ENCODE measurements at places on chromosomes 11 and 22.

GRCh38 chr11:57482782-57483561 lies 22.6 kb downstream of the RTN4RL2 start:
- DNase-seq: no peak

DNA sequence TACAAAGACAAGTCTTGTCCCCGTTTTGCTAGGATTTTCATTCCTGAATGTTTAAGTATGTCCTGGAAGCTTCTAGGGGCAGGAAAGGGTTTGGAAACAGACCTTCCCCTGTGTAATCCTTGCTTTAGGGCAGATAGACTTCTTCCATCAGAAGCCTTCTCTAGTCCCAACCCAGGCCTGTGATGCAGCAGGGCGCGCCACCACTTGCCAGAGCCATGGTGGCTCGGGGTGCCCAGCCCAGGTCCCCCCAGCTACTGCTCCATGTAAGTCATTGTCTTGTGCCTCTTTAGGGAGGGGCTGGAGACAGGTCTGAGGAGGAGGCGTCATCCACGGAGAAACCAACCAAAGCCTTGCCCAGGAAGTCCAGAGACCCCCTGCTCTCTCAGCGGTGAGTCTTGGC lies 4.3 kb downstream of the NOL12 start:
- no peak for DNase-seq

DNA sequence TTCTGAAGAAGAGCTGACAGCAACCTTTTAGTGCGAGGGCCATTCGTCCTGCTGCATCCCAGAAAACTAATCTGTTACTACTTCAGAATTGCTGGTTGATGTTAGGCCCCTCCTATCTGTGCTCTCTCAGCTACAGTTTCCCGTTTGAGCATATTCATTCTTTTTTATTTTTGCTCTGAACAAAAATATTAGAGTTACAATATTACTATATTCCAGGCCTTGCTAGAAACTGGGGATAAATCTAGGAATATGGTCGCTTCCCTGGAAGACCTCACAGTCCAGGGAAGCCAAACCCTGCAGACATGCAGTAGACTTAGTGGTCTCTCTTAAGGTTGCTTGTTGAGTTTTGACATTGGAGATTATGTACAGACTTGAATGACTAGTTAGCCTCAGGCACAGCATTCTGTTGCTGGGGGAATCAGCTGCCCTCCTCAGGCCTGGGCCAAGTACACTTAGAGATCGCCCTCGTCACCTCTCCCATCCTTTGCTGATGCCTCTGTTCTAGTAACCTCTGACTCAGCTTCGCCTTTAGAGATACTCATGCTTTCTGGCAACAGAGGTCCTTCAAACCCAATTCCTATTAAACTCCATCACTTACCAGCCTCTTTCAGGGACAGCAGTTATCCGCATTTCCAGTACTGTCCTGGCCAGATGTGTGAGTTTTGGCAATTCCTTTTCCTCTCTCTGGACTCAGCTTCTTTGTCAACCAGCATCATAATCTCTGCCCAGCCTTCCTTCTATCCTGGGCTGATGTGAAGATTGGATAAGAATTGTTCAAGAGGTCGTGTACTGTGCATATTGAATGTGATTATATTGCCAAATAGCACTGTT lies 698 bp upstream of the ANAPC15 start:
- DNase-seq: no peak

- DNase-seq: no peak
Measured at GRCh38 chr11:3913921-3914320, 58.5 kb downstream of the STIM1 start.

GRCh38 chr11:101996111-101996510 lies 51.1 kb upstream of the CFAP300 start:
- DNase-seq: no peak

- DNase-seq: no peak
Measured at GRCh38 chr11:117931971-117932370, 2.8 kb upstream of the TMPRSS13 start.

- DNase-seq: no peak
Measured at GRCh38 chr11:12150831-12151382, 40.5 kb downstream of the MICAL2 start.

DNA sequence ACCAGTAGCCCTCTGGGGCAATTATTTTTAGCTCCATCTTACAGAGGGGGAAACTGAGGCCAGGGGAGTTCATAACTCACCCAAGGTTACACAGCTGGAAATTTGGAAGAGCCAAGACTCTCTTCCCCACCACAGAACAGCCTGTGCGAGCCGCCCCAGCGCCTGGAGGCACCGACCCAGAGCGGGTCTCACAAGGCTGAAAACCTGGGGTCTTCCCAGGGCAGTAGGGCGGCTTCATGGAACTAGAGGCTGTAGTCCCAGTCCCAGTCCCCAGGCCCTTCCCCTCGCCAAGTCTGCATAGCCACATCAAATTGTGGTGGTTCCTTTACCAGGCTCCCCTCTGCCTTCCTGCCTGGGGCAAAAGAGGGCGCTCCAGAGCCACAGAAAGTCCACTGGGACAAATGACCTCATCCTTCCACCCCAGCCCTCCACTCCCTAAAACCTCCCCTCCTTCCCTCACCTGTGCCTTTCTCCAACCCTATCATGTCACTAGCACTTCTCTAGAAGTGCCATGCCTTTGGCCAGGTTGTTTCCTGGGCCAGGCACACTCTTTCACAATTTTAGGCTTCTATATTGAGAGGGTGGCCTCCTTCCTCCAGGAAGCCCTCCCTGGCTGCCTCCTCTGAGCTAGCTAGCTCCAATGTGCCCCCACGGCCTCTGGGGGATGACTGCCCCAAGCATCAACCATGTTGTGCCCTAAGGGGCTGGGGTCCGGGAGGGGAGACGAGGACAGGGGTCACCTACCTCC lies 15.2 kb upstream of the CDC42EP1 start:
- DNase-seq: peak; percentile 30

DNA sequence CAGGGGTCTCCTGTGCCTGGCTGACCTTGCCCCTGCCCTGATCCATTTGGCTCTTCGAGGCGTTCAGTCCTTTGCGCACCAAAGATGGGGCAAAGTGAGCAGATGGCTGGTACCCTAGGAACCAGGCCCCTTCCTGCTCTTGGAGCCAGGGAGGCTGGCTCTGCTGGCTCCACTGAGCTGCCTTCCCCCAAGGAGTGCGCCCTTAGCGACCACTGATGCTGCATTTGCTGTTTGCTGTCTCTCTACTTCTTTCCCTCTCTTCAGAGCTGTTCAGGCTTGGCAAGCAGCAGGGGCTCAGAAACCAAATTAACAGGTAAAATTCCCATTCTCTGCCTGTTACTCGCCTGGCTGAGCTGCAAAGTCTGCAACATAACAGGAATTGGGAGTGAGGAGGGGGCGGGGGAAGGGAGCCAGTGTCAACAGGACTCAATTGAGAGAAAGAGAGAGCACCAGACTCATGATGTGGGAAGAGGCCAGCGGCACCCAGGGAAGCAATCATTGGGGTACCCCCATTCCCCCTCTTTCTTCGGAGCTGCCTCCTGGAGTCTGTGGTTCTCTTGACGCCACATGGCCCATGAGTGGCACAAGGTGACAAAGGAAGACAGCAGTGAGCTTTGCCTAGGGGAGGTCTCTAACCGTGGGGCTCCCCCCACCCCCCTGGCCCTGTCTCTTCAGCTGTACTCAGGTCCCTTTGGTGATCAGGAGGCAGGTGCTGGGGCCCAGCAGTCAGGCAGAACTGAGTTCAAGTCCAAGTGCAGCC lies 102.3 kb downstream of the TP53I11 start:
- no peak for DNase-seq

GRCh38 chr22:37639070-37639760 lies at the start of gene SH3BP1:
TSS of gene SH3BP1 (plus strand) at chr22:37639669. CDS start at chr22:37639788, 119 bp downstream.
- DNase-seq: peak; percentile 23

DNA sequence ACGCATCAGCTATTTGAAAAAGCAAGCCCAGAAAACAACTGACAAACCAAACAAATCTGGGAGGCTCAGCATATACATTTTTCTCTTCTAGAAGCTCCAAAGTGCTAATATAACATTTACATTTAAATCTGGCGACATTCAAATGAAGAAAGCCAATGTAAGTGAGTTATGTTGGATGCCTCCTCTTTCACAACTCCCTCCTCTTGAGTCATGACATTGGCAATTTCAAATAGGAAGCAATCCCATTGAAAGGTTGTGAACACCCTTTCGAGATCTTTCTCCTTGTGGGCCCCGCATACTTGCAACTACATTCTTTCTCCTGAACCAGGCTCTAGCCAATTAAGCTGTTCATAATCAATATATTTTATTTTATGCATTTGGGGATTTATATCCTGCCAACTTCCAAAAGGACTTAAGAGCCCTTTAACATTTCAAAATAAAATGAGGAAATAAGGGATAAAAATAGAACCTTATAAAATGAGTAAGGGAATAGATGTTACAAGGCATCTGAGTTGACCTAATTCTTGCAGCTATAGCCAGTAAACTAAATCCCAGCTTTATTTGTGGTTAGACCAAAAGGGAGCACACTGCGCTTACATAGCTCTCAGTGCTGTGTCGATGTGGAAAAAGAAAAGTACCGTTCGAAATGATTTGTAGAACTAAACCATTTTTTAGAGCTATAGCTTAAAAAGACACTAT lies 129.5 kb upstream of the SESN3 start:
- DNase-seq: no peak

- DNase-seq: no peak
Measured at GRCh38 chr11:78161962-78162371, 22.5 kb upstream of the ALG8 start.

DNA sequence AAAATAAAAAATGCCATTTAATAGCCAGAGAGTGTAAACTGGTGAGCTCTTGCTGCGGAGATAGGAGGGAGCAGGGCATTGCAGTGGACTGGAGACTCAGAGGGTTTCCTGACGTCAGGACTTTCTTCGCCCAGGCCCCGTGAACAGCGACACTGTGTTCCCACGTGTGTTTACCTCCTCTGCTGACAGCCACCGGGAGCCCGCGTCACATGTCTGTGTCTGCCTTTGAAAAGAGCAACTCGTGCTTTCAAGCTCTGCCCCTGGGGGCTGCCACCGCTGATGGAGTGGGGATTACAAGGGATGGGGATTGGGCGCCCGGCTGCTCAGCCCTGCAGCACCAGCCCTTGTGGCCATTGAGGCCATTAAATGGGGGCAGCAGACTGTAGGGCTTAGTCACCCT lies 3.3 kb downstream of the TANGO2 start:
- no peak for DNase-seq

- DNase-seq: no peak
Measured at GRCh38 chr11:117444711-117445658, 117.3 kb downstream of the CEP164 start.

DNA sequence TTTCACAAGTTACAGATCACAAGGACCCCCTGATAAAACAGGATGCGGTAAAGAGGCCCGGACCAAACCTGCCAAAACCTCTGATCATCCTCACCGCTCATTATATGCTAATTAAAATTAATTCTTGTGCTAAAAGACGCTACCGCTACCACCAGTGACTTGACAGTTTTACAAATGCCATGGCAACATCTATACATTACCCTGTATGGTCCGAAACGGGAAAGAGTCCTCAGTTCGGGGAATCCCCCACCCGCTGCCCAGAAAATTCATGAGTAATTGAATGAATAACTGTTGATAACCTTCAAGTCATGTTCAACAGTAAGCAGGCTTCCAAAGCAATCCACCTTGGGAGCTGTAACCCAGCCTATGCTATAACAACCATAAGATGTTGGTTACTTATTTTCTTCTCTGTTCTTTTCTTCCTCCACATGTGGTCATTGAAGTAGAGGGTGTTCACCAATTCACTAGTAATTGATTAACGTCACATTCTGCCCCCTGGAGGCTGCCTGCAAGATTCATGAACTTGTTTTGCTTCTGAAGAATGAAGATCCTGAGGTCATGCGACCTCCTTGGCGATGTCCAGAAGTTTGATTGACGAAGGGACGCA lies 20.6 kb downstream of the APOBEC3H start:
- DNase-seq: peak; percentile 33

DNA sequence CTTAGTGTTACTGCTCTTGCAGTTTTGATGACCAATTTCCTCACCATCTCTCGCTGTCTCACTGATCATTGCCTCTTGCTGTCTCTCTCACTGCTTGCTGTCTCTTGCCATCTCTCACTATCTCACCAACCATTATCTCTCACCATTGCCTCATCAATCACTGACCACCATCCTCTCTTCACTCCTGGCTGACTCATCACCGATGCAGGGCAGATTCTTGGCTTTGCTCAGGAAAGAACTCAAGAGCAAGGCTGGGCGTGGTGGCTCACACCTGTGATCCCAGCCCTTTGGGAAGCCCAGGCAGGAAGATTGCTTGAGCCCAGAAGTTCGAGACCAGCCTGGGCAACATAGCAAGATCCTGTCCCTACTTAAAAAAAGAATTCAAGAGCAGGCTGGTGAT lies 66.3 kb upstream of the SYN3 start:
- DNase-seq: no peak

GRCh38 chr11:128180441-128181087 lies 406.8 kb downstream of the ETS1 start:
- no peak for DNase-seq

DNA sequence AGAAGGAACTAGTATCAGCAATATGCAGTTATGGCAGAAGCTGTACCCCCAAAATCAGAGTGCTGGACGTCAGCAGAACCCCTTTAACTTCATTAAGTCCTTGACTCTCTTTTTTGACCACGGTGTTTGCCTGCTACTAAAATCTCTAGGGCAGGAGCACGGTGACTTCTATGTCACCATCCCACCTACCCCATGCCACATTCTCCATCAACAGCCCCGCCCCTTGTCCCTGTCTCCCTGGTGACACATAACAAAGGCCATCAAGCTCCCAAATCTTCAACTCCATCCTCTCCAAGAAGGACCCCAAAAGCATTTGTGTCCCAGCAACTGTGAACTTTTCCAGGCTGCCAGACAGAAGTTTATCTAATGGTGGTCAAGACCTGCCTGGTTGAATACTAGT lies 894 bp downstream of the ADA2 start:
- no peak for DNase-seq

DNA sequence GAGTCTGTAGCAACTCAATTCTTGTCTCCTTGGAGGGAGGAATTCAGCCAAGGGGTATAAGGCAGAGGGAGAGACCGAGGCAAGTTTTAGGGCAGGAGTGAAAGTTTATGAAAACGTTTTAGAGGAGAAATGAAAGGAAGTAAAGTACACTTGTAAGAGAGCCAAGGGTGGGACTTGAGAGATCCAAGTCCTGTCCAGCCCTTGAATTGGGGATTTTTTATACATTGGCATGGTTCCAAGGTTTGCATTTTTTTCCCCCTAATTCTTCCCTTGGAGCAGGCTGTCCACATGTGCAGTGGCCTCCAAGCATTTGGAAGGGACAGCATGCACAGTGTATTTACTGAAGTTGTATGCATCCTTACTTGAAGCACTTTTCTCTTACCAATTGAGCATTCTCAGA lies 192.1 kb downstream of the LUZP2 start:
- DNase-seq: no peak

GRCh38 chr22:42256930-42257329 lies 13.5 kb downstream of the TCF20 start:
- DNase-seq: no peak

Measured in stimulated activated CD4-positive, alpha-beta T cell treated with anti-CD3 and anti-CD28 coated beads, Interleukin-15, amount 100 ng/mL, for 1 hour (primary cell).